Kidney epithelial cell (primary cell): ENCODE measurements at places on chromosomes 5 and 9.

- DNase-seq = no peak
Measured at GRCh38 chr9:123478967-123479602, 123.1 kb downstream of the CRB2 start.

DNA sequence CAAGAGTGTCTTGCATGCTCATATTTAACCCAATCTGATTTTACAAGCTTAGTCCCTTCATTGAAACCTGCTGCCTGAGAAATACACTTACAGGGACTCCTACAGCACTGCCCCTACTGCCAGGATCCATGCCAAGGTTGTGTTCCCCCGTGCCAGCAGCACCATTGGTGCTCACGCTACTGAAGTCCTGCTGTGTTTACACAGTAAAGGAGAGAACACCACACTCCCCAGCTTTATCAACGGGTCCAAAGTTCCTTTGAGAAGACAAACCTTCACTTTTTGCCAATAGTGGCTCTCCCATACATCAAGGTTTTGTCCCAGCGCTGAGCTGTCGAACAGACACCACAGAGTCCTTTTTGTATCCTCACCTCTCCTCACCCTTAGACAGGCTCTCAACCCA lies 155.1 kb upstream of the WWC1 start:
- DNase-seq = no peak

DNA sequence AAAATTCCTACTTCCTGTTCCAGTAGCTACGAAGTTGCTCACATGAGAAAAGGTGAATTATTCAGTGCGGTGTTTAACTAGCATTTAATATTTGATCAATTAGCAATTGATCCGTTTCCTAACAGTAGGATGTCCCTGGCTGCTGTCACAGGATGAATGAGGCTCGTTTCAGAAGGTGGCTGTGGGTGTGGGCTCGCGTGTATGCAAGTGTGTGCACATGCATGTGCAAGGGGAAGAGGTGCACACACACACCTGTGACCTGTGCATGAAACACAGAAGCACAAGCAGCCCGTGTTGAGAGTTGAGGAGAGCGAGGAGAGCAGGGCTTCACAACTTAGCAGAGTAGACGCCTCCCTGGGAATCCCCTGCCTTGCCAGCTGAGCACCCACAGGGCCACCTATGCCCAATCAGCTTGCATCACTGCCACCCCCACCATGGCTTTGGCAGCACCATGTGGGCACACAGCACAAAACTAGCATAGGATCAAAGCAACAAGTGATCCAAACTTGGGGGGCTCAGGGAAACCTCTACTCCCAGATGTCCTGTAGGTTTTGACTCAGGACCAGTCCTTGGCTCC lies 107.2 kb downstream of the C5orf15 start:
- no peak for DNase-seq

GRCh38 chr5:125376059-125376641 lies 629.7 kb upstream of the ZNF608 start:
- DNase-seq = no peak

DNA sequence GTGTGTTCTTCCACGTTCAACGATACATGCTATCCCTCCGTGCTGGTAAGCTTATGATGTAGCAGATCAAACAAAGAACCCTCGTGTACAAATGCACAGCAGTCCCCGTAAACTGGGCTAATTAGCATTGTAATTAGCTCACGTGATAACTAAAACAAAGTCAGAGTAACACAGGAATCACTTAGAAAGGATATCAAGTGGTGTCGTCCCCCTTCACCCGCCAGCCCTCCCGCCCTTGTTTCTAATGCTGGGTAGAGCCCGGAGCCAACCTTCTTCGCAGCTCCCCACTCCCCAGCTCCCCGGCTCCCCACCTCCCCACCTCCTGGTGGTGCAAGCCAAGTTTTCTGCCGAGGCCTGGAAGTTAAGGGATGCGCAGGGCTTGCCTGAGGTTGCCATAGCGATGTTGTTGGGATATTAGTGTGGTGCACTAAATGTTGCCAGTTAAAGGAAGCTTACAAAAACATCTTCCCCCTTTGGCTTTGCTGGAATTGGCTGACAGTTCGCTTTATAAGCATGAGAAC lies 357.9 kb upstream of the CCNH start:
- DNase-seq = no peak

DNA sequence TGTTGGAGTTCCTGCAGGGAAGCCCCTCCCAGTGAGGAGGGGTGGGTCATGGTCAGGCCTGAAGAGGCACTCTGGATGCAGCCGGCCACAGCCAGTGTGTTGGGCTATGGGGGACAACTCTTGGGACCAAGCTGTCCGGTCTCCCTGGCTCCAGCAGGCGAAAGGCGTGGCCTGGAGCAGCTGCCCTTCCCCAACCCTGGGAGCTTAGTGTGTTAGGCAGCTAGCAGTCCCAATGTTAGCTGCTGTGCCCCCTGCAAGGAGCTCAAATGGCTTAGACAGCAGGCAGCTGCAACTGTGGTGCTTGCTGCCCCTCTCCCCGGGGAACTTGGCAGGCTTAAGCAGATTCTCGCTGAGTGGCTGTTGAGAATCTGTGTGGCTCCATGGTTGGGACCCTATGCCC lies 67.5 kb upstream of the ACTBL2 start:
- DNase-seq = no peak

GRCh38 chr9:79946712-79947111 lies 374.9 kb downstream of the TLE4 start:
- no peak for DNase-seq

DNA sequence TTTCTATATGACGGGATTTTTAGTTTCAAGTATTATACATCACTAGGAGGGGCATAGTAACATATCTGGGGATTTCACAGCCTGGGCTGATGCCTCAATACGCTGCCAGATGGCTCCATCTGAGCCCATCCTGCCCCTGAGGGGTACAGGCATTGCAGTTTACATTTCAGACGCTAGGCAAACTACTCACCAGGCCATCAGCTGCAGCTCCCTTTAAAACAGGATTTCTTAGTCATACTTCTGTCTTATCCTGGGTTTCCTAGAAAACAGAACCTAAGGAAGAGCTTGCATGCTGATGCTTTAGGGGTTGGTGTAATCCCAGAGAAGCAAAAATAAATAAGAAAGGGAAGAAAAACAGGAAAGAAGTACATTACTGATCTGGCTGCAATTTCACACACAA lies 372.8 kb upstream of the PIK3R1 start:
- DNase-seq = no peak

- no peak for DNase-seq
Measured at GRCh38 chr5:19734776-19735175, 253.2 kb downstream of the CDH18 start.

- no peak for DNase-seq
Measured at GRCh38 chr9:5264219-5264595, 33.0 kb downstream of the INSL4 start.

GRCh38 chr5:124808842-124809268 lies 62.4 kb upstream of the ZNF608 start:
- DNase-seq = no peak

DNA sequence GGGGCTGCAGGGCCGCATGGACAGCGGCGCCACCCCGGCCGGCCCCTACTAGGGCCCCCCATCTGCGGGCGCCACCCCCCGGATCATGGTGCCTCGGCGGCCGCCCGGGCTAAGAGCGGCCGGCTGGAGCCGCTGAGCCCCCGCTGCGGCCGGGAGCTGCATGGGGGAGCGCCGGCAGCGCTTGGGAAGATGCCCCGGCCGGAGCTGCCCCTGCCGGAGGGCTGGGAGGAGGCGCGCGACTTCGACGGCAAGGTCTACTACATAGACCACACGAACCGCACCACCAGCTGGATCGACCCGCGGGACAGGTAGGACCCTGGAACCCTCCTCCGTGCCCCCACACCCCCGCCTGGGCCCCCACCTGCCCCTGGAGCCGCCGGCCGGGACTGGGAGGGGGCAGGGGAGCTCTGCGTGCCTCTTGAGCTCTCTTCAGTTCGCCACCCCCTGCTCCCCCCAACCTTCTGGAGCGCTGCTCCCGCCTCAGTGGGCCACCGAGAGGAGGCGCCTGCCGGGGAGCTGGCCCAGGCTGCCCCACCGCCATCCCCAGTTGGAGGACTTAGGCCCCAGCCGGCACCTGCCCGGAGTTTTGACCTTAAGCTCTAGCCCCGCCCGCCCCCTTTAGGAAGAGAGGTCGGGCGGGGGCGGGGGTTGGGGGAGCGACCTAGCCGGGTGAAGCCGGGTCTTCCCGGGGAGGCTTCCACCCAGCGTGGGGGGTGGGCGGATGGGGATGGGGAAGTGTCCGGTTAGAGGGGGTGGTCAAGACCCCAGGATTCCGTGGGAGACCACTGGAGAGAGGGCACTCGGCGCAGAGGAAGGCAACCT lies 730 bp downstream of the WWC1 start:
- DNase-seq = no peak

DNA sequence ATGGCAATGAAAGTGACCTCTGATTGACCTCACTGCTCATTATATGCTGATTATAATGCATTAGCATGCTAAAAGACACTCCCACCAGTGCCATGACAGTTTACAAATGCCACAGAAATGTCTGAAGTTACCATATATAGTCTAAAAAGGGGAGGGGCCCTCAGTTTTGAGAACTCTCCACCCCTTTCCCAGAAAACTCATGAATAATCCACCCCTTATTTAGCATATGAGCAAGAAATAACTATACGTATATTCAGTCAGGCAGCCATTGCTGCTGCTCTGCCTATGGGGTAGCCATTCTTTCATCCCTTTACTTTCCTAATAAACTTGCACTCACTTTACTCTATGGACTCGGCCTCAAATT lies 163.1 kb downstream of the ESM1 start:
- no peak for DNase-seq

DNA sequence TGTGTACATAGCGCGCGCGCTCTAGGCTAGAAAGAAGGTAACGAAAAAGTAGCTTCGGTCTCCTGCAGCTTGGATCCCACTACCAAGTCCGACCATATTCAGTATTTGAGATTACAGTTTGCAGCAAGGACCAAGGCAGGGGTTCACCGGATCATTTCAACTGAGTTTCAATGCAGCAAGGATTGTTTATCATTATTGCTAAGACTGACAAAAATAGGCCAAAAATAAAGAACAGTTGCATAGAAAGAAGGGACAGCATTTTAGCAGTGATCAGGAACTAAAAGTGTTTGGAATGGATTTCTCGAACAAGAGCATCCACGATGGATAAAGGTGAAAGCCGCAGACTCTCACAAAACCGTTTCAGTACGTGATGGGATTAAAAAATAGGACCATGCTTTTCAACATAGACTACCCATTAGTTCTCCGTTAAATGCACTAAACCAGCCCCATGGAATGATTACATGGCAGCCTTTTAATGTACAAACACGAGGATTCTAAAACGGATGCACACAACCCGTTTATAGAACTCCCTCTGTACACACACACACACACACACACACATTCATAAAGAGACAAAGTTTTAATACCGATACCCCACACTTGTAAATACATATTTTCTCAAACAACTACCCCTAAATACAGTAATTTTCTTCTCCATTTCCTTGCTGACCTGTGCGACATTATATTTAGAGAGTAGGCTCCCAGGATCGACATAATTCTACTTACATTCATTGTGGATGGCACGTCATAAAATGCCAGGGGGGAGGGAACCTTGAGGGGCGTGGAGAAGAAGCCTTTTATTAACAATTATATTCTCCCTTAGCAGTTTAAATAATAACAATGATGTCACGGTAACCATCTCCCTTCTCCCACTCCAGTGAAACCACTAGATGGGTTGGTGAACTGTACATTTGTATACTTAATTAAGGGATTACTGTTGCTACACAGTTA lies 197.1 kb downstream of the MEF2C start:
- DNase-seq = no peak

- no peak for DNase-seq
Measured at GRCh38 chr5:117082977-117083376, 508.4 kb upstream of the SEMA6A start.

GRCh38 chr5:24162343-24162742 lies 482.4 kb downstream of the CDH10 start:
- DNase-seq = no peak

- peak; percentile 39 for DNase-seq
Measured at GRCh38 chr5:180868960-180869359, 7.9 kb upstream of the ZFP62 start.

DNA sequence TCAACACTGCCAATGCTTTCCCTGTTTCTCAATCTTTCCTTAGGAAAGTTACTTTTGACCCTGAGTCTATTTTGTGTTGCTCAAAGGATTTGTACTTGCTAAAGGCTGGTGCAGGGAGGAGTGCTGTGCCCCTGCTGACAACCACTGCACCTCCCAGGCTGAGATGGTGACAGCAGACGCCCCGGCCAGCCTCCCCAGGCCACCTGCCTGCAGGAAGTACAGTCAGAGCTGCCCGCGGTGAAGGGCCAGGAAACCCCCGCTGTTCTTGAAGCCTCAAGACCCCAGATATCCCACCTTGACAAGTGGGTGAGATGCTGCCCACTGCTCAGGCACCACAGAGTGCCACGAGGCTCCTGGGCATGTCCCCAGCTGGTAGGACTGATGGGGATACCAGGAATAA lies 44.2 kb upstream of the CKMT2 start:
- no peak for DNase-seq

GRCh38 chr5:26492906-26493459 lies 545.4 kb downstream of the CDH9 start:
- no peak for DNase-seq

DNA sequence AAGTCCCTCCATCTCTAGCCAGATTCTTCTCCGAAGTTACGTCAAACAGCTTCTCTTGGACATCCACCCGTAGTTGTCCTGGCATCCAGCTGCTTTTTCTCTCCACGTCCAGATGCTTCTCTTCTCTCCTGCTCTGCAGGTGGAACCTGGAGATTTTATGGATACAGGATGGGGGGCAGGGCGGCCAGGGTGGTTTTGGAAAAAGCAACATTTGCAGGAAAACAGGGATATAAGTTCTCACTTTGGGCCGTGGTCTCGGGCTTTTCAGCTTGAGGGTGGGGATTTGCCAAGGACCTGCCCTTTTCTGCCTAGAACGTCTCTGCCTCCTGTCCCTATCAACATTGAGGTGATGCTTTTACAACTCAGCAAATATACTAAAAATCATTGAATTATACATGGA lies 1941.6 kb upstream of the C9orf72 start:
- no peak for DNase-seq

- DNase-seq = no peak
Measured at GRCh38 chr5:27742805-27743204, 704.4 kb upstream of the CDH9 start.

GRCh38 chr9:108469654-108470053 lies 386.1 kb downstream of the ACTL7B start:
- DNase-seq = no peak

DNA sequence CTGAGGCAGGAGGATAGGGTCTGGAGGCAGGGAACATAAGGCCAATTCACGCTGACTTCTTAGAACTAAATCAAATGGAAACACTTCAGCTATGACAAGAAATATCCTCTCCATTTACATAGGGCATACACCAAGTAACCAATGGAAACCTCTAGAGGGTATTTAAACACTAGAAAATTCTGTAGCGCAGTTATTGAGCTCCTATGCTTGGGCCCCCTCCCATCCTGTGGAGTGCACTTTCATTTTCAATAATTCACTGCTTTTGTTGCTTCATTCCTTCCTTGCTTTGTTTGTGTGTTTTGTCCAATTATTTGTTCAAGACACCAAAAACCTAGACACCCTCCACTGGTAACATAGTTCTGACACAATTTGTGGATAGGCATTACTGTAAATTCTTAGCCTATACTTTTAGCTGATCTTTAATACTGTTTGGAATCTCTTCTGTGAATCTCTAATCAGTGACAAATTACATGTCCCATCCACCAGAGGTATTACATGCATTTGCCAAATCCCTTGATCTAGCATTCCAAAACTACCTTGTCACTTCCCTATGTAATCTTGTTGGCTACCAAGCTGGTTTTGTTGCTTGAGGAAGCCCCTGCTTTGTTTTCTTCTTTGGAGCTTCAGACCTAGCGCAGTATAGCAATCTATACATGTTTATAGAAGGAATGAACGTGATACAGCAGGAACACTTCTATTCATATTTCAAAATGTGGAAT lies 61.6 kb downstream of the ST8SIA4 start:
- DNase-seq = peak; percentile 18

GRCh38 chr9:99948896-99949295 lies 42.4 kb downstream of the STX17 start:
- DNase-seq = no peak
